ENCODE measurements at places on chromosomes 5 and 9. TPM values are rescaled to one million over a fixed set of nuclear protein-coding genes. Genes with fewer than 3 reads are reported as not detected.

DNA sequence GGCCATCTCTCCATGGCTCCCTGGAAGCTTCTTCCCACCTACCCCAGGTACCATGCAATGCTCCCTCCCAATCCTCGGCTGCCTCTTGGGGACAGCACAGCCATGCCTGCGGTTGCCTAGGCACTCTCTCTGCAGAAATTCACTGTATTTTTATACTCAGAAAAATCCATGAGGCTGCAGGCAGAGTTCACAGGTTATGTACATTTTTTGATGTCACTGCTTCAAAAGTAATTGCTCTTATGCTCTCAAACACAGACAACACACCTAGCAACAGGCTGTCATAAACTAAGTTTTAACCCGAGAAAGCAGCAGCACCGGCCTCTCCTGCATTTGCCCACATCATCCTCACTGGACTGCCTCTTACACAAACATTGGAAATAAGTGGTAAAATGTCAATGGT is 102.4 kb downstream of the AK8 start:
- no peak for ATAC-seq

The DNAH5 gene
- total RNA-seq = not detected

- no peak for ATAC-seq
Measured at GRCh38 chr9:131574730-131575640, 29.7 kb downstream of the PRRT1B start.

The MARCOL gene
- not detected for total RNA-seq

- ATAC-seq = no peak
Measured at GRCh38 chr5:31605920-31606319, 33.0 kb upstream of the PDZD2 start.

The PLGRKT gene
- 25.8 TPM for total RNA-seq

DNA sequence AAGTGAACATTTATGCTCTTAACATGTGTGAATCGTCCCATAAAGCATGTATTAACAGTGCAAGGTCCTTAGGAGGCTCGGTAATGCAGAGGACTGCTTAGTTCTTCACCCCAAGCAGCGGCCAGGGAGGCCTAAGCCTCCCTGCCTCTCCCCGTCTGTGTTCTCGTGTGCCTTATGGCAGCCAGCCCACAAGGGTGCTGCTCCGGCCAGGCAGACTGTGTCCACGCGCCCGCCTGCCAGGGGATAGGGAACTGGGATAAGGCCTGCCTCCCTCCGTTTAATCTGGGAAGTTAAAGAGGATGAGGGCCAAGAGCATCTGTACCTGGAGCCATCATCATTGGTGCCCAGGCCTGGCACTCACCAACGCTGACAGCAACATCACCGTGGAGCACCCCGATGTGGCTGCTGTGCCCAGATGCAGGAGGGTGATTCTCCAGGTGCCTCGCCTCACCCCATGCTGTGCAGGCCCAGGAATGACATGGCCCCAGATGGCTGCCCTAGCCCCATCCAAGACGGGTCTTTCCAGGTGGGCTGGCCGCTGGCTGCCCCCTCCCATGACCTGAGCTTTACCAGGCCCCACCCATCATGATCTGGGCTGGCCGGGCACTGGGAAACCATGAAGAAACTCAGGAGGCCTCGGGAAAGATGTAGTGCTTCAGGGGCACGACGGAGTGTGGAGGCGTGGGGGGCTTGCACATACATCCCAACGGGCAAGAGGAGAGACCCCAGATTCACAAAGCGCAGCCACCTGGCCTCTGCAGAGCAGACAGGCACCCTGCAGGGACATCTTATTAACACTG is 35.6 kb upstream of the SUSD3 start:
- ATAC-seq = no peak

The CSF1R gene
- 2.8 TPM for total RNA-seq

DNA sequence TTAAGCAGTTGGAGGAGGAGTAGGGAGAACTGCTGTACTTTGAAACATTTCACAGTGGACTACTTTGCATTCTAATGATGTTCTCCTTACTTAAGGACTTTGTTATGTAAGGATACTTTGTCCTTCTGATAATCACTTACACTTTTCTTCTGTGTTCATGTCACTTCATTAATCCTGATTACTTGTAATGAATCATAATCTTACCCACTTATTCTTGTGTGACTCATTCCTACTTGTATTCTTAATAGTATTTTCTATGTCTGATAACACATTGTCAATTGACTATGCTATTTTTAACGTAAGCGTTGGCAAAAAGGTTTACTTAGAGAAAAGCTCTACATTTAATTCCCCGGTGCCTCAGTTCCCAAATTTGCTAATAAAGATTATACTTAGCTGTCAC is 63.8 kb downstream of the GHR start:
- ATAC-seq = no peak

- no peak for ATAC-seq
Measured at GRCh38 chr5:5332287-5332686, 90.2 kb upstream of the ICE1 start.

The SPATA31D1 gene
- not detected for total RNA-seq

- ATAC-seq = no peak
Measured at GRCh38 chr5:136636001-136636400, 270.7 kb upstream of the TRPC7 start.

DNA sequence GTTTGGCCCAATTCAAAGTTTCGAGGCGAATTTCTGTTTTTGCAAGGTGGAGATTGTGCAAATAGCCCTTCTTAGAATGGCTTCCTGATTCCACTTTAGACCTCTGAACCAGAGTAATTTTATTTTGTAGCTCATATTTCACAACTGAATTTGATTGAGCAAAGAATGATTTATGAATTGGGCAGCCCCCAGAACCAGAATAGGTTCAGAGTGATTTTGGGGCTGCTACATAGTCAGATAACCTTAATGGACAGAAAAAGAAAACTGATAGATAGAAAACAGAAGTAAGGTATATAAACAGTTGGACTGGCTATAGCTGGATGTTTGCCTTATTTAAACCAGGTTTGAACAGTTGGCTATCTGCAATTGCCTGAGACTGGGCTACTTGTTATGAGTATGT is 156.6 kb downstream of the YIPF5 start:
- ATAC-seq = no peak

- ATAC-seq = no peak
Measured at GRCh38 chr5:59164041-59164830, 581.4 kb downstream of the RAB3C start.

DNA sequence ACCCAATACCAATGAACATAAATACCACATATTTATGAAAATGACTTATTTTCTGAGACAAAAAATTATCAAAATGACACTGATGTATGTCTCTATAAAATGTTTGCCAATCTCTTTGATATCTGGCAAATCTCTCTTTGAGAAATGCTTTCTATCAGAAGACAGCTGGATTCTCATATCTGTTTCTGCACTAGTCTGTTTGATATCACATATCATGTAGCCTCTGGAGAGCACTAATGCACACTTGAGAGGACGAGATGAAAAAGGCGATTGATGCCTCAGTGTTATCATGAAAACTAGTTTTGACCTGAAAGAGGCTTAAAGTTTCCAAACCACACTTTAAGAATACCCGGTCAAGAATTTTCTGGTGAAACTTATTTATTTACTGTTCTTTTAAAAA is 29.1 kb upstream of the ANKRD55 start:
- ATAC-seq = no peak

- no peak for ATAC-seq
Measured at GRCh38 chr5:15983392-15983791, 196.2 kb downstream of the MARCHF11 start.

- no peak for ATAC-seq
Measured at GRCh38 chr5:137431051-137431450, 68.1 kb downstream of the SPOCK1 start.

The ANKRD34B gene
- total RNA-seq = not detected

DNA sequence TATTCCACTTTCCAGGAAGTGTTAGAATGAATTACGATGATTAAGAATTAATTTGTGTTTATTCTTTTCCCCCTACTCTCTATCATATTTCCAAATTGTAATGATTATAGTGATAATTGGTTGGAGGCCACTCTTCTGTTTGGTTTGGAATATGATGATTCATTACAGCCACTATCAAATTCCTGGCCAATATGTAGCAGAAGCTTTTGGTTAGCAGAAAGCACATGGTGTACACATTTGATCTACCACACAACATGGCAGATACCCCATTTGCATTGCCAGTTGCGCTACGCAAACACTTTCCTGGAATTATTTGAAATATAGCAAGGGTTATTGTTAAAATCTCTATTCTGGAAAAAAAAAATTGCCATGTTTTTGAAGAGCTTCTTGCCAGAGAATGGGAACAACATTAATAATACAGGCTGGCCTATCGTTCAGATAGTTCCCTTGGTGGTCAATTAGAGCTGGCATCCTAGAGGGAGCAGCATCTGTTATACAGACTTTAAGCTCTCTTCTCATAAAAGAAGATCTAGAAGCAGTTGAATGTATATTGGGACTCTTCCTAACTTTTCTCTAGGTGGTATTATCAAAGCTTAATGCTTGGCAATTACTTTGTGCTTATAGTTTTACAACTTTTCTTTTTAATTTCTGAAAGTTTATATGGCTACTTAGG is 455.0 kb upstream of the ACTBL2 start:
- ATAC-seq = no peak

DNA sequence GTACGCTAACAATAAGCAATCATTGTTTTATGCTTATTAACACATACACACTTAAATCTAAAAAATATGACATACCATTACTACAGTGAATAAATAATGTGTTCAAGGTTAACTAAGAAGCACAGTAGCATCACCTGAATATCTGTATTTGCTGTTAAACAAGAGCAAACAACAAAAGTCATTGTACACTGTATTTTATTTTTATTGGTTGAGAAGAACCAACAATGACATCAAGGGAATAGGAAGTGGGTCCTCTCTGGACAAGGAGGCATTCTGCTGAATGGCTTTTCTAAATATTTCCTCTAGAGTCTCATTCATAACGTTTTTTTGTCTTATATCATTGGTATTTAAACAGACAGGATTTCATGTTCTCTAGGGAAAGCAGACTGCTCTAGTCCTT is 460.4 kb downstream of the CDH9 start:
- ATAC-seq = no peak

DNA sequence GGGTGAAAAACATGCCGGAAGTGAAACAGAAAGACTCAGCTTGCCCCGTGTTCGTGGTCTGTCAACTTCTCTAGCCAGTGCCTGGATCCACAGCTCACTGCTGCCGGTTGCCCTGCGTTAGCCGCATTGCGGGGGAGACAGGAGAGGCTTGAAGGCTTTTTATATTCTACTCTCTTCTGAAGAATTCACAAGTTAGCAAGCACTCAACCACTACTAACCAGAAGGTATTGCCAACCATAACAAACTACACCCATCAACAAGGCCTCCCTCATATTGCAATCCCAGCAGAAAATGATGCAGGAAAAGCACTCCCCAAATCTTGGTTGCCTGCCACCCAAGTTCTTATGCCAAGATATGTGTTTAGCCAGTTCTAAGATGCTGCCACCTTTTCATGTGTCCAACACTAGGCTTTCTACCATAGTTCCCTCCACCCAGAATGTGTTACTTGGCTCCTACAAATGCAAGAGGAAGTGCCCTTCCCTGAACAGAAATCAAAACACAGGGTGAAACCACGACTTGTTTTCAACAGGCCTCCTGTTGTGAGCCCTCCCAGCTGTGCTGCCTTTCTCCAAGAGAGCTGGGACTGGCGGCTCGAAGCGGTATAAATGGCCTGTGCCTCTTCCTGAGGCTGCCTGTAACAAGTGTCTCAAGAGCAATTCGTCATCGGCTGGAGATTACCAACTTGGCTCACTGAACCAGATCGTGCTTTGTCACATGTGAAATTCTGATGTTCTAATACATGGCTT is 129.0 kb downstream of the SNX18 start:
- peak; percentile 90 for ATAC-seq

- peak; percentile 86 for ATAC-seq
Measured at GRCh38 chr9:6566409-6567139, 79.0 kb downstream of the GLDC start.

- ATAC-seq = no peak
Measured at GRCh38 chr9:114513055-114513958, 8.0 kb upstream of the WHRN start.

The CD72 gene
- total RNA-seq = 43.2 TPM

- ATAC-seq = no peak
Measured at GRCh38 chr5:15388866-15389265, 111.1 kb upstream of the FBXL7 start.

DNA sequence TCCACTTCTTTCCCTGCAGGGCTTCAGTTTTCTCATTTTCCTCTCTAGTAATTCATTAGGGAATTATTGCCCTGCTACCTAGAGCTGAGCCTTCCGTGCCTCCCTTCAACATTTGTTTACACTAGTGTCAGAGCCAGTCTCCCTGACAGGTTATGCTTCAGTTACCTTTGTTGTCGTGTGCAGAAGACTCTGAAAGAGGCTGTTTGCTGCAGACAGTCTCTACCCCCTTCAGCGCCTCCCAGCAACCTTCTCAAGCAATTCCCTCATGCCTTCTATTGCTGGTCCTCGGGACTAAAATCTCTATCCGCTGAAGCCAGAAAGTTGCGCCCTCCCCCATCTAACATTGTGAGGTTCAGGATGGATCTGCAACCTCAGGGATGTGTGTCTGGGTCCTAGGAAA is 12.8 kb downstream of the RALGPS1 start:
- ATAC-seq = no peak

The C5orf22 gene
- 21.7 TPM for total RNA-seq

DNA sequence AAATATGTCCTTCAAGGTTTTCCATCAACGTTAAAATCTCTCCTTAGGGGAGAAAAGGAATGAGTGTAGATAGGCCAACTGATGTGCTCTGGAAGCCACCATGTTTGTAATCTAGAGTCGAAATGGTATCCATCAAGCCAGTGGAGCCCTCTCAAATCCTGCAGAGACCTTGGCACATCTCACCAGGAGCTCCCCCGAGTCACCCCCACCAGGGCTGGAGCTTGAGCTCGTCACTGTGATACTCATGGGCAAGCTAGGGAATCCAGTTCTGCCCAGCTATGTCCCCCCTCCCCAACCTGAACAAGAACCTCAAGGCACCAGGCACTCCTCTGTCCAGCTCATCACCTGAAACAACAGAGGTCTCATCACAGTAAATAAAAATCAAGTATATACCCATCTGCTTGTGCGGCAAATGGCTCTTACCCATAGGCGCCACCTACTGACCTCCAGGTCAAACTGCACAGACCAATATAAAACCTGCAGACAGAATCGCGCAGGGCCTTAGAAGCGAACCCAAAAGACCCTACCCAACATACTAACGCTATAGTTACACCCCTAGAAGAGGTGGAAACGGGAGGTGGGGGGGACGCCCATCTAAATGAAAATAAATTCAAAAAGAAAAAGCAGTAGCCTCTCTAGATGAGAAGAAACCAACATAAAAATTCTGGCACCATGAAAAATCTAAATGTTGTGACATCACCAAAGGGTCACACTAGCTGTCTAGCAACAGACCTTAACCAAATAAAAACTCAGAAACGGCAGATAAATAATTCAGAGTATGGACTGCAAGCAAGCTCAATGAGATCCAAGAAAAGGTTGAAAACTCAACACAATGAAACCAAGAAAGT is 75.0 kb downstream of the TTC39B start:
- peak; percentile 19 for ATAC-seq

The ACSL6 gene
- total RNA-seq = 6.7 TPM

The PPP3R2 gene
- total RNA-seq = not detected

The ARAP3 gene
- total RNA-seq = 7.1 TPM

DNA sequence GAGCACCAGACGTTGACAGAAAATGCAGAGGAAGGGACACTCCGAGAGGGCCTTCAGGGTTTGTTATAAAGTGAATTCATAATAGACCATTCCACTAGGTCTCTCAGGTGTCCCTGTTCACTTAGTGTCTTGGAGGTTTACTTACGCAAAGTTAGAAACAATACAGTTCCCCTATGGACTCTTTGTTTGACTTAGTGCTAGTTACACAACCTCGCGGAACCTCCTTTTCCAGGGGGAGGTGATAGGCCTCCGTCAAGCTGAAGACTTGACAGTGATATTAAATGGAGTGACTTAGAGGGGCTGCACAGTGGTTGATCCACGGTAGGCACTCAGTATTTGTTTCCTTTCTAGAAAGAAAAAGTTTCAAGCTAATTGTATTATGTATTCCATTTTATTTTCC is 1.3 kb downstream of the CCT5 start:
- no peak for ATAC-seq

The HAPLN1 gene
- not detected for total RNA-seq

Data from activated T-helper 17 cell treated with anti-CD3 and anti-CD28 coated beads, Interleukin-2, amount 50 U/mL, for 72 hours (primary cell).